ENCODE measurements at places on chromosomes 6 and 20.

DNA sequence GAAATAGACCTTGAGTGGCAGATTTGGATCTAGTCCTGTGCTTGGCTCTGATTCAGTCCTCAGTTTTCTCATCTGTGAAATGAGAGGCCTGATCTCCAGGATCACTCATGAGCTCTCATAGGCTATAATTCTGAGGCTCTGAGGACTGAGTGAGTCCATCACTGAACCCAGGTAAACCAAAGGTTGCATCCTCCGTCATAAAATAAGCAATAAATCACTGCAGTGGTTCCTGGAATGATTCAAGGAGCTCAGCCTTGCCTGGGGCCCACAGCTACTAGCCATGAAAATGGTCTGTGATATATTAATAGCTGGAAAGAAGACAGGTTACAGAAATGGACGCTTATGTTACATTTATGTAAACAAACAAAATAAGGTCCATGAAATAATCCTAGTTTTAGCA is 124.8 kb downstream of the MAP3K7 start:
- no peak for DNase-seq

DNA sequence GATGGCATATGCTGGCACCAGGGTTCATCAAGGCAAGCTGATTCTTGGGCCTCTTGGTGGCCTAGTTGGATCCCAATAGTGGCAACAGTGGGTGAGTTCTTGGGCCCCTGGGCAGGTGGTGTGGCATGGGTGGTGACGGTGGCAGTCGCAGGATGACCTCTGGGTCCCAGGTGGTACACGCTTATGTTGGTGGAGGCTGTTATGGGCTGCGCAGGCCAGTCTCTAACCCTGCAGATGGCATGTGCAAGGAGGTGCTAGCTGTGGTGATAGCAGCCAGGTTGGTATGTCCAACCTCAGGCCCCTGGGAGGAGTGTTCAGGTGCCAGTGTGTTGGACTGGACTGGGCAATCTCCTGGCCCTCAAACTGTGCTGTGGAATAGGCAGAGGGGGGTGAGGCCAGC is 46.2 kb downstream of the CYB5R4 start:
- DNase-seq = no peak

DNA sequence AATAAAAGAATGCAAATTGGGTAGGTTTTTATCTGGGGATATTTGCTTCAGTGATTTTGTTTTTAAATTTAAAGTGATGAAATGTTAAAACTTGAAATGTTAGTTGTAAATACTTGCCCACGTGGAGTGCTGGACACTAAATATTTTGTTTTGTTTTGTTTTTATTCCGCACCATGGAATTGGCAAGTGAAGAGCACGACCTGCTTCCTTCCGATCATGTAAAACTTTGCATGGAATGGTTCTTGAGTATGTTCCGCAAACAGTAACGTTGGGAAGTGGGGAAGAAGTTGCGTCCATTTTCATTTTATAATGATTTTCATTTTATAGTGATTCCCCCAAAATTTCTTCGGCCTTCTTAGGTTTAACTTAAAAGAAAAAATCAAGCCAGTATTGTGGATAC is 765 bp downstream of the IRAK1BP1 start:
- no peak for DNase-seq

DNA sequence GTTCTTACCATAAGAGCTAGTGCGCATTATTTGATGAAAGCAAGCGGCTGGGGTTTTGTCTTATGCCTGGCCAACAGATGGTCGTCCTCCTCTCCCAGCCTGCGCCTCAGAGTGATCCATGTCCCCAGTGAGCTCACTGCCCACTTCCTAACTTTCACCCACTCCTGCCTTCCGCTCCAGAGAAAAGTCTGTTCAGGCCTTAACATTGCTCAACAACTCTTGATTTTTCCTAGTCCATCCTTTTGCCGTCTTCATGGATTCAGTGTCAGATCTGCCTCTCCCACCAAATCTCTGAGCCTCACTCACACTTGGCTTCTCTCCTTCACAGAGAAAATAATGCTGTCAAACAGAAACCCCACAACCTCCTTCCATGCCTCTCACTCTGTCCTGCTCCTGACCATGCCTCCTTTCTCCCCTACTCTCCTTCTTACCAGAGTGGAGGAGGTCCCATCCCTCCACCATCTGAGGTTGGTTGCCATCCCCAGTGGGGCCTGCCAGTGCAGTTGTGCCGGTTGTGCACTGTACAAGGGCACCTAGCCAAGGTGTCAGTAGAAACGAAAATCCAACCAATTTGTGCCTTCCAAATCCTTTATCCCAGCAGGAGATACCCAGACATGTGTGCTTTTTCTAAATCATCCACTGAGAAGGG is 58.9 kb upstream of the SRSF6 start:
- DNase-seq = no peak

GRCh38 chr20:38181207-38181801 is 16.2 kb upstream of the TGM2 start:
- DNase-seq = no peak

GRCh38 chr6:31842053-31842452 is 14.5 kb downstream of the HSPA1B start:
- no peak for DNase-seq

- DNase-seq = peak; percentile 34
Observed at GRCh38 chr20:44056010-44056698, 130.8 kb downstream of the JPH2 start.

DNA sequence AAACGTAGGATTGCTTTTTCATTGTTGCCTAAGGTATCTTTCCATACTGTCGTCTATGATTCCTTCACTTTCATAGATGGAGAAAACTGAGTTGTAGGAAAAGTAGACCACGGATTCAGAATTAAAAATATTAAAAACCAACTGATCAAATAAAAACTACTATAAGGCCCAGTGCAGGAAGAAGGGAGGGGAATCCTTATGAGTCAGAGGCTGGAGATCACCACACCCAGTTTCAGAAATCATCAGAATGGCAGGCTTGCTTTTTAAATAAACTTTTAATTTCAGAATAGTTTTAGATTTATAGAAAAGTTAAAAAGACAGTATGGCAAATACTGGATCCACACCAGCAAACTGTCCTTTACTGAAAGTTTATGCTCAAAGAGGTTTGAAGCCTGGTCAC is 32.0 kb upstream of the POPDC3 start:
- DNase-seq = no peak

GRCh38 chr6:113529196-113529595 is 327.9 kb upstream of the MARCKS start:
- DNase-seq = no peak

GRCh38 chr6:133965817-133966360 is 12.9 kb downstream of the TBPL1 start:
- DNase-seq = no peak
